ENCODE measurements at places on chromosomes 7 and 10.
A peak's percentile ranks its signal among the peaks of the same experiment; 100 is the strongest.

DNA sequence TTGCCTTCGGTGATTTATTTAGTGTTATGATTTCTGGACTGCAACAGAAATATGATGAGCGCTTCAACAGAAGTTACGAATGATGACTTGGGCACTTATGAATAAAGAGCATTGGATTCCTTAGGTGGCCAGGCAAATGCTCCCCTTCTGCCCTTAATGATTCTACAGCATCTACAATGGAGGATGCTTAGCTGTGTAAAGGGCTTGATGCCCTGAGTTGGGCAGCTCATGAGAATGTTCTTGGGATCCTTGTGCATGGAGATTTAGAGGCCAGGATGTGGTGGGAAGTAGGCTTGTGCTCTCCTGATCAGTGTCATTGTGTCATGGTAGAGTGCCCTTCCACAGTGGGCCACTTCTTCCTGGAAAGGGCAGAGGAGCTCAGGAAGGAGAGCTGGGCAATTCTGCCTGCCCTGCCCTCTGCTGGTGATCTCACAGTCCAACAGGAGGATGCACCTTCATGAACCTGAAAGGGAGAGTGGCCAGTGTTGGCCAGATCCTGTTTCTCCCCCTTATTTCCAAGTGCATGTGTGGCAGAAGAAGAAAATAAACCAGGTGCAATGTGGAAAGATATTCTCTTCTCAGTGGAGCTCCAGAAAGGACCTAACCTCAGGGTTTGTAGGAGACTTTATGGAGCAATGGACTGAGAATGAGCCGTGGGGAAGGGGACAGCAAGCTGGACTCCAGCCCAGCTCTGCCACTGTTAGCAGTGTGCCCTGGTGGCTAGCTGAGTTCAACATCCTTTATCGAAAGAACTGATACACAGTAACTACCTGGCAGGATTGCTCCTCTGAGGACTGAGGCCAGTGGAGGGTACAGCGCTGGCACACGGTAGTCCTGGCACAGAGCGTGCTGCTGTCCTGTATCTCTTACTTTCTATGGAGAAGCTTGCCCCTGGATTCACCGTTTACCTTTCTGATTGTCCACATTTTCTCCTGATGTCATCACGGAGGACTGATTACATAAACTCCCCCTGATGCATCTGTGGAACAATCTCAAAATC is 182.9 kb downstream of the BMPER start:
- peak; percentile 3 for DNase-seq

DNA sequence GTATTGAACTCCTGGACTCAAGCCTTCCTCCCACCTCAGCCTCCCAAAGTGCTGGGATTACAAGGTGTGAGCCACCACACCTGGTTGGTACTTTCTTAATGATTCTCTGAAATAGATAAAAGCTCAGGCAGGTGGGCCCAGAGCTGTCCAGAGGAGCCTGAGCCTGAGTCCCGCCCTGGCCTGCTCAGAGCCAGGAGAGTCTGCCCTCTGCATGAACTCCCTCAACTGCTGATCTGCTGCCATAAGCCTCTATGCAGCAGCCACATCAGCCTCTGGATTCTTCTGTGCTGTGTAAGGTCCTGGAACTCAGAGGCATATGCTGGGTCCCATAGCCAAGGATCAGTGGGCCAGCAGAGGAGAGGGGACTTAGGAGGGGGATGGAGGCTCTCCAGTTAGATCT is 23.1 kb upstream of the DDIT4 start:
- DNase-seq, result no peak

GRCh38 chr10:56346845-56347415 is 14.1 kb downstream of the ZWINT start:
- no peak for DNase-seq

DNA sequence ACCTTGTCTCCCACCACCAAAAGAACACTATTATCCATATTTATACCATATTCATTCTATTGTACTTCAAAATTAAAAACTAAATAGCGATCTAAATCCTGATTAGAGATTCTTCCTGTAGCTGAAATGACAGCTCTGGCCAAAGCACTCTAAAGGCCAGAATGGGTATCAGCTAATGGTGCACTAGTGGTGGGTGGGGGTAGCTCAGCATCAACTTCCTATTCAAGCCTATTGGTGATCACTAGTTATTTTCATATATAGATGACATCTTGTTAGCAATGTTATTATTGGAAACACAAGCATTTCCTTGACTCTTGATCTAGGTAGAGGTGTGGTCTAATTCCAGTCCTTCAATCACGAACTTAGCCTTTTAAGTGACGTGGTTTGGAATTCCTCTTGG is 43.6 kb downstream of the TET1 start:
- no peak for DNase-seq

DNA sequence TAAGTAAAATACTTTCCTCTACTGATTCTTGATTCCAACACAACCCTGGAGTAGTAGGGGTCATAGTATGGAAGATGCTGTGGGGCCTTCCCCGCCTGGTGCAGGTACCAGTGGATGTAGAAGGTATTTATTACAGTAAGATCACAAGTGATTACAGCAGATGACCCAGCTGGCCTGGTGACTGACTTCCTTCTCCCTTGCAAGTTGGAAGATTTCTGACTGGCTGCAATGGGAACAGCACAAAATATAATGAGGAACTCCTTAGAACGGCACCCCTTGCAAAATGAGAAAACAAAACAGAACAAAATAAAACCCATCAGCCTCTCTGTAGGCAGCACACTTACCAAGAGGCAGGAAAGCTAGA is 61.7 kb upstream of the TARP start:
- DNase-seq, result no peak

DNA sequence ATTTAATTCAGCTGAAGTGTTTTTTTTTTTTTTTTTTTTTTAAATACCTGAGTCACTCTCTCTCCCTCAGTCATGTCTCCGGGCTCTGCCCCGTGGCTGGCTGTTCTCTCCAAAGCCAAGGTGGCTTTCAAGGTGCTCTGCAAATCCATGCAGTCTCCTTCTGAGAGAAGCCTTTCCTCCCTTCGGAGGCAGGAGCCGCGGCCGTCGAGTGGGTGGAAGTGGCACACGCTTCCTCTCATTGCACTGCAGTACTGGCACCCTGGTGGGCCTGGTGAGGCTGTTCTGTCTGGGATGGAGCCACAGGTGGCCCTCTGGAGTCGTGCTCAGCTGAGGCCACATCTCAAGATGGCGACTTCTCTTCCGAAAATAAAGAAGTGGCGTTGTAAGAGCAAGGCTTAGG is 221.8 kb downstream of the GLRX3 start:
- DNase-seq, result no peak

All from activated CD4-positive, alpha-beta T cell treated with anti-CD3 and anti-CD28 coated beads, Interleukin-10, Interleukin-2, amounts not matched to agents 100 ng/mL and 50 ng/mL, durations not matched to agents 16 hours and 8 hours (primary cell).